ENCODE measurements at places on chromosomes 12 and 14.

- no peak for DNase-seq
Measured at GRCh38 chr12:58414398-58414871, 473.1 kb downstream of the ATP23 start.

- no peak for DNase-seq
Measured at GRCh38 chr12:124764451-124764850, 99.2 kb downstream of the SCARB1 start.

- DNase-seq, result no peak
Measured at GRCh38 chr14:77140359-77141213, 1.0 kb downstream of the ZDHHC22 start.

- no peak for DNase-seq
Measured at GRCh38 chr14:100121643-100122480, 37.6 kb downstream of the DEGS2 start.

DNA sequence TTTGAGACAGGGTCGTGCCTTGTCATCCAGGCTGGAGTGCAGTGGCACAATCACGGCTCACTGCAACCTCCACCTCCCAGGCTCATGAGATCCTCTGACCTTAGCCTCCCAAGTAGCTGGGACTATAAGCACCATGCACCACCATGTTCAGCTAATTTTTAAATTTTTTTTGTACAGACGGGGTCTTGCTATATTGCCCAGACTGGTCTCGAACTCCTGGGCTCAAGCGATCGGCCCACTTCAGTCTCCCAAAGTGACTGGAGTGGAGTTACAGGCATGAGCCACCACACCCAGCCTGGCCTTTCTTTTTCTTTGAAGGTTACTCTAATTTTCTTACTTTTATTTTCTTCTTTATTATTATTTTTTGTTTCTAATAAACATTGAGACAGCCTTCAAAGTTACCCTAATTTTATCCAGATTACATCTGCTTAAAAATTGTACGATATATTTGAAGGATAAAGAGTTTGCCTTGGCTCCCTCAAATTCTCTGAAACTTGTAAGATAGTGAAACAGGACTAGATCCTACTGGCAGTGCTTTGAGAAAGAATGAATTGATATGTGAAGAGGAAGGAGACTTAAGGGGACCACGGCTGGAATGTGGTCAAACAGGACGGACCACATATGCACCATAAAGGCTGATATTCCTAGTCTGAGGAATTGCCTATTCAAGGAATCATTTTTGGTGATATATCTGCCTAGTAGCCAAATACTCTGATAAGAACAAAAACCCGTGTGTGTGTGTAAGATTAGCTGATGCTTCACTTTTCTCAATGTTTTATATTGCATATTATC, 14.1 kb upstream of the SINHCAF start:
- no peak for DNase-seq

- no peak for DNase-seq
Measured at GRCh38 chr12:69988481-69989321, 163.7 kb downstream of the MYRFL start.
